ENCODE measurements at places on chromosomes 6 and 20. TPM values are rescaled to one million over a fixed set of nuclear protein-coding genes. Genes with fewer than 3 reads are reported as not detected.
A peak's percentile ranks its signal among the peaks of the same experiment; 100 is the strongest.

DNA sequence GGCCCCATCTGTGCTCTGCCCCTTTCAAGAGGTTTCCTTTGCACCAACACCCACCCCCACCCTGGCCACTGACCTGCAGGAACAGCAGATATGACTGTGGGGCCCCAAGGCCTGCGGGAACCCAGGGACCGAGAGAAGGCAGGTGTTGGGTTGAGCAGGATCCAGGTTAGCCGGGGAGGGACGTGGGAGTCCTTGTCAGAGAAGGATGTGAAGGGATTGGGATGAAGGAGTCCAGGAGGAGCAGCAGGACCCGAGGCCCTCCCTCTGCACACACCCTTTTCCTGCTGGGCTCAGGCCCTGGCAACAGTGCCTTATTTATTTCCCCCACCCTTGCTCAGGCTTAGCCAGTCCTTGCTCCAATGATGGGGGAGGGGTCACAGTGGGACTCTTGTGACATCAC lies 193.0 kb upstream of the PROKR2 start:
- no peak overlapping the region for H3K27ac ChIP-seq
- DNase-seq = no peak
- H3K36me3 ChIP-seq = no peaks in the 10 kb centered on the region
- no peaks in the 10 kb centered on the region for H3K4me1 ChIP-seq

DNA sequence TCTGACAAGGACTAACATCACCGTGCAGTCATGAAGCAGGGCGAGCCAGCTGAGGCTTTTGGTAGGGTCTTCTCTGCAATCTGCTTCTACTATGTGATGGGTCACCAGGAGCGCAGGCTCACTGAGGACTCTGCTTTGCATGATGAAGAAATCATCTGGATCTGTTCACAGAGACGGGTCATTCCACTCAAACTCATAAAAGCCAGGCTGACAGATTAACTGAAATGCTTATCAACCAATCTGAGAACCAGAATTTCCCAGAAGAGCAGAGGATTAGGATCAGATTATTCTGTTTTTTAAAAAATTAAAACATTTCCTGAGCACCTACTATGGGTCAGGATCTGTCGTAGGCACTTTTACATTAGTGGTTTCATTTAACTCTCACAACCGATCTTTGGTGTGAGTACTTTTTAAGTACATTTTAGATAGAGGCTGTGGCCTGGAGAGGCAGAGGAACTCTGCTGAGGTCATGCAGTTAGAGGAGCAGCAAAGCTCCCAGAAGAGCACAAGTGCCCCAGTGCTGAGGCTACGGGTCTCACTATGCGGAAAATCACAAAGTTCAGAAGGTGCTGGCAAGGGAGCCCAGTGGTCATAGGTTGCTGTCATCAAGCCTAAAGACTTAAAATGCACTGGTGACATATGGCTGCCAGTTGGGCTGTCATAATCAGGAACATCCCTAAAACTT lies 109.1 kb downstream of the BACH2 start:
- no peak overlapping the region for H3K27ac ChIP-seq
- no peaks in the 10 kb centered on the region for H3K27me3 ChIP-seq
- H3K4me3 ChIP-seq = no peak overlapping the region
- peaks cover 40% of the 10 kb centered on the region for H3K4me1 ChIP-seq
- no peaks in the 10 kb centered on the region for H3K36me3 ChIP-seq

GRCh38 chr6:144595266-144595665 lies 310.1 kb downstream of the UTRN start:
- H3K4me1 ChIP-seq = no peaks in the 10 kb centered on the region
- no peak for DNase-seq
- H3K36me3 ChIP-seq = no peaks in the 10 kb centered on the region
- H3K27ac ChIP-seq = no peak overlapping the region
- no peak overlapping the region for H3K4me3 ChIP-seq
- H3K27me3 ChIP-seq = no peaks in the 10 kb centered on the region

DNA sequence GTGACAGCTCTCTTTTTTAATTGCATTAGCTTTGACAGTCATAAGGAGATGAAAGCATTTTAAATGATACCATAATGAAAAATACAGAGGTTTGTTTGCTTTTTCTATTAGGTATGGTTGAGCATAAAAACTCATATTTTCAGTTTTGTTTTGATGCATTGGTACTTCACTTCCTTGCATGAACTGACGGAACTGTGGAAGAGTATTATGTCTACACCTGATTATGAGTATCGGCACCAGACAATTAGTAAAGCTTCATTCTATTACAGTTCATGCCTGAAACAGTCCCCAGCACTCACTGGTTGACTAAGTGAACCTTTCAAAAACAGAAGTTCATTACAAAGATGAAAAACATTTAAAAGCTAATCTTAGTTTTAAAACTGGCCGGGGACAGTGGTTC lies 593.0 kb downstream of the GRIK2 start:
- no peaks in the 10 kb centered on the region for H3K4me1 ChIP-seq
- no peaks in the 10 kb centered on the region for H3K36me3 ChIP-seq
- DNase-seq = no peak
- H3K27ac ChIP-seq = no peak overlapping the region
- H3K4me3 ChIP-seq = no peak overlapping the region

GRCh38 chr6:73523434-73524123 lies 2.7 kb upstream of the EEF1A1 start:
- peak; percentile 83 for DNase-seq
- H3K4me3 ChIP-seq = peak overlapping the region; percentile 72
- H3K27me3 ChIP-seq = no peaks in the 10 kb centered on the region
- H3K36me3 ChIP-seq = no peaks in the 10 kb centered on the region

- H3K4me3 ChIP-seq = no peak overlapping the region
- no peaks in the 10 kb centered on the region for H3K36me3 ChIP-seq
- no peak overlapping the region for H3K27ac ChIP-seq
- no peaks in the 10 kb centered on the region for H3K27me3 ChIP-seq
- no peak for DNase-seq
- H3K4me1 ChIP-seq = no peaks in the 10 kb centered on the region
Observed at GRCh38 chr6:79261666-79262065, 27.2 kb upstream of the HMGN3 start.

- H3K27me3 ChIP-seq = no peaks in the 10 kb centered on the region
- no peak overlapping the region for H3K27ac ChIP-seq
- no peak for DNase-seq
- H3K36me3 ChIP-seq = no peaks in the 10 kb centered on the region
- H3K4me3 ChIP-seq = no peak overlapping the region
- H3K4me1 ChIP-seq = no peaks in the 10 kb centered on the region
Observed at GRCh38 chr6:167094436-167094819, 28.5 kb upstream of the CCR6 start.

DNA sequence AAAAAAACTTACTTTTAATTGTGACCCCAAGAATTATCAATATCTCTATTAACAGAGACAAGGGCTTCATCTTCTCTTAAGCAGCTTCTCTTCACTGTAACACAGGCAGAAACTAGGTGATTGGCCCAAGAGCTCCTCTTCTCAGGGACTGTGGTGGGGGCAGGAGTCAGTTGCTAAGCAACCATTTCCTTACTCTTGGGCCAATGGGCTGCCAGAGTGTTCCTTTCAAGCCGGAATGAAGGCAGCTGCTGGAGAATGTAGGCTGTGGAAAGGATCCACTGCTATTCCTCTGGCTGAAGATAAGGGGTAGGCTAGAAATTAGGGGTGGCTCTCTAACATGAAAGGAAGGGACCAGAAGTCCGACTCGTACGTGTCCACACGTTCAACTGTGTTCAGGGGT lies at the start of gene SEL1L2:
Gene SEL1L2, minus strand, starts transcription at position 150 of the 400 bp plus-strand sequence. Its CDS starts 80 bp downstream, at position 70.
- H3K27ac ChIP-seq = no peak within 1 kb of the TSS
- H3K4me1 ChIP-seq = no peaks in the 10 kb centered on the region
- no peak for DNase-seq
- no peaks in the 10 kb centered on the region for H3K36me3 ChIP-seq
- no peak within 1 kb of the TSS for H3K4me3 ChIP-seq

The TRIM31 gene
- total RNA-seq = 0.22 TPM

The KCNB1 gene
- 2.5 TPM for total RNA-seq

Measured in pancreas (tissue), 10 donors.